Left kidney (tissue), 8 donors: ENCODE measurements at places on chromosomes 6 and 20.
A peak's percentile ranks its signal among the peaks of the same experiment; 100 is the strongest.

GRCh38 chr20:1803932-1804501, 91.2 kb upstream of the SIRPA start:
- no peak for DNase-seq

DNA sequence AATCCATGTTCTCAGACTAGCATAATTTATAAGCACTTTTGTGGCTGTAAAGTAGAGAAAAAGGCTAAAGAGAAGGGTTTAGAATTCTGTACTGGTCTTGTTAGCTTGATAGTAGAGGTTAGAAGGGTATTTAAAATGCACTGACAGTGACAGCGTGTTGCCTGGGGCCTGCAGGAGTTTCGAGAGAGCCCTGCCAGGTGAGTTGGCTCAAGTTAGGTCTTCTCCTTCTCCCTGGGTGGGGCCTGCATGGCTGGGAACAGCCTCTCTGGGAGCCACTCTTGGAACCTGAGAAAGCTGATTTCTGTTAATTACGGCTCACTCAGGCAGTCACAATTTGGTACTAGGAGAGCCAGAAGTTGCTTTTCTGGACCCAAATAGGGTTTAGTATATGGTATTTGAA, 103.7 kb downstream of the ARID1B start:
- DNase-seq = no peak

GRCh38 chr20:10639737-10640556, 33.9 kb downstream of the JAG1 start:
- no peak for DNase-seq

- no peak for DNase-seq
These were observed 205.0 kb upstream of the PREP start for GRCh38 chr6:105607636-105608621.

DNA sequence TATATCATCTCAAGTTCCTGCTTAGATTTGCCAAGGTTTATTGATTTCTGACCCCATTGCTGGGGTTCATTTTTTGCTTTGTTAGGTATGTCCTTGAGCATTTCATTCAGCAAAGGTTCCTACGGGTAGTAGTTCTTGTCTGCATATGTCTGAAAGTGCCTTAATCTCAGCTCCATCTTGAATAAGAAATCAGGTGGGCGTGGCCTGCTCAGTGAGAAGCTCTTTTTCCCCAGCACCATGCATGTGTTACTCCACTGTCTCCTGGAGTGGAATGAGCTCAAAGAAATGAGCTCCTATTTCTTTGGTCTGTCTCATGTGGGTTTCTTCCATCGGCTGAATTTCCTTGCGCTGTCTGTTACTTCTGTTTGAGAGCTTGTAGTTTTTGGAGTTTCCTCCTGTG, 201.9 kb downstream of the QKI start:
- DNase-seq = no peak

DNA sequence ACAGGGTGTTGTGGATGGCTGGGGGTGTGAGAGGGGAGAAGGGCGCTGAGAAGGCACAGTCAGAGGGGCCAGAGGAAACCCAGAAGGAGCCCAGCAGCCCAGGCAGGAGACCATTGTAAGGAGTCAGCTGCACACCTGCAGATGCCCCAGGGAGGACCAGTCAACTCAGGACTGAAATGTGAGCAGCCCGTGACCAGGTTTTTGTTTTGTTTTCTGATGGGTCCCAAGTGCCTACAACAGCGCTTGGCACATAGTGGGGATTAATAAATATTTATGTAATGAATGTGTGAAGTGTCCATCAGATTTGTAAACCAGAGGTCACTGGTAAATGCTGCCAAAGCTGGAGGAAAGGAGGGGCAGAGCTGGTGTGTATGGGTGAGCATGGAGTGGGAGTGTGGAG, 30.2 kb downstream of the TRAM2 start:
- DNase-seq = no peak

GRCh38 chr6:36484736-36485135, 41.9 kb downstream of the KCTD20 start:
- DNase-seq = no peak

DNA sequence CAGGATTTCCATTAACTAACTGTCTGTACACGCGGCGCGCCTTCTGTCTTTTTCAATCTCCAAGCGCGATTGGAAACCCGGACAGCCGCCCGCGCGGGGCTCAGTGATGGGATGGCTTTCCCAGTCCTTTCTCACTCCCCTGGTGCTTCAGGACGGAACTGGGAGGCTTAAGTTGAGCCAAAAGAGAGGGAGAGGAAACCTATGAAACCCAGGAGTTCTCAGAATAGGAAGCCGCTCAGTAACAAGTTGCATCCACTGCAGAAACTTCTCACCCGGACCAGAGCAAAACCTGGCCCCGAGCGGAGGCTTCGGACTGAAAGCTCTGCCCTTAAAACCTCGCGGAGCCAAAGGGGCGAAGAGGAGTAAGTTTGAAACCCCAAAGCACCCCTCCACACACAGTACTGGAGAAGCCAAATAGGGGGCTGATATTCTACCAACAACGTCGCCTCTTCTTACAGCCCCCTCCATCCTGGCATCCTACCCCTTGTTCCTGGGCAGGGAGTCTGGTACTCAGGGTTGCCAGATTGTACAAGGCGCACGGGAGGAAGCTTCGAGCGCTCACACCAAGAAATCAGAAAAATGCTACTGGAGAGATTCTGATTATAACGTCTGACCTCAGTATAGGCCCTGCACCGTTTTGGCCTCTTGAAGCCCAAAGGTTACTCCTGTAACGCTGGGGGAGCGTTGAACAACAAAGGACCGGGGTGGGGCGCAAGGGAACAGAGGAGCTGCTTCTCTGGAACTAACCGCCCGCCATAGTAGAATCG, 906 bp upstream of the COL12A1 start:
- no peak for DNase-seq

- DNase-seq = no peak
These were observed 593.4 kb downstream of the EYS start for GRCh38 chr6:65113581-65113980.

GRCh38 chr6:157143890-157144798, 179.2 kb downstream of the TMEM242 start:
- no peak for DNase-seq

DNA sequence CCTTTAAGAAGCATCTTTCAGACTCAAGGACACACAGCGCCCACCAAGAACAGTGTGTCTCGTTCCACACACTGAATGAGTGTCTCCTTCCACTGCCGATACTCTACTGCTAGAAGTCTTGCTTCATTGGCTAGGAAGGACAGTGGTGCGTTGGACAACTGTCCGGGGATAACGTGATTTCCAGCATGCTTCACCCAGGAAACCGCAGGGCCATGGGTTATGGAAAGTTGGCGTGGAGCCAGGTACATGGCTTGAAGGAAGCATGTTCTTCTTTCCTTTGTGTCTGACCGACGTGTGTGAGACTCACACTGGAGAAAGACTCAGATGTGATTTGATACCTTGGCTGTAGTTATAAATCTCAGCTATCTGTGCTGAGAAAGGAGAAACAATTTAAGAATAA, 73.2 kb downstream of the SMOC2 start:
- no peak for DNase-seq

DNA sequence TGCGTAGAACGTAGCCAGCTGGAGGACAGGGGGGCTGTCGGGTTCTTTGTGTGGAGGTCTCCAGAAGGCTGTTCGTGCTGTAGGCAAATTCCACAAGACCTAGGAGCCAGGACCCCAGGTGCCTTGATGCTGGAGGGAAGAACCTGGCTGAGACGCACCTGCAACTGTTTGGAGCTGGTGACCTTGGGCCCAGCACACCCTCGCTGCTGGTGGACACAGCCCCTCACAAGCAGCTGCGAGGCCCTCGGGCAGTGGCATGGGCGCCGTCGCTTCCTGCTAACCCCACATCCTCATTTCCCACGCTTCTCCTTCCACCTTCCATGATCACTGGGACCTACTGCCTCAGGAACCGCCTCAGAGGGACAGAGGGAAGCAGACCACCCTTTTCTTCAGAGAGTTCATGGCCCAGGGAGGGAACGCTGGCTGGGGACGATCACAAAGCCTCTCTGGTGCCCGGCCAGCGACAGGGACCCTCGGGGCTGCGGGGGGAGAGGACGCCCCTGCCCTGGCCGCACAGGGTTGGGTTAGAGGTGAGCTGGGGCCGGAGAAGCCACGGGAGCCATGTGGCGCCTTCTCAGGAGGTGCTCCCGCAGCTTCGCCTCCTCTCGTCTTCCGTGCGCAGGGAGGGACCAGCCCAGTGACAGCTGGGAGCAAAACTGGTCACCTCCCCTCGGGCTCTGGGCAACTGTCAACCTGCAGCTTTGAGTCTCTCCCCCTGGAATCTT, 18.4 kb downstream of the DLL1 start:
- no peak for DNase-seq

- no peak for DNase-seq
These were observed 135.7 kb downstream of the SYNDIG1 start for GRCh38 chr20:24604966-24605665.

DNA sequence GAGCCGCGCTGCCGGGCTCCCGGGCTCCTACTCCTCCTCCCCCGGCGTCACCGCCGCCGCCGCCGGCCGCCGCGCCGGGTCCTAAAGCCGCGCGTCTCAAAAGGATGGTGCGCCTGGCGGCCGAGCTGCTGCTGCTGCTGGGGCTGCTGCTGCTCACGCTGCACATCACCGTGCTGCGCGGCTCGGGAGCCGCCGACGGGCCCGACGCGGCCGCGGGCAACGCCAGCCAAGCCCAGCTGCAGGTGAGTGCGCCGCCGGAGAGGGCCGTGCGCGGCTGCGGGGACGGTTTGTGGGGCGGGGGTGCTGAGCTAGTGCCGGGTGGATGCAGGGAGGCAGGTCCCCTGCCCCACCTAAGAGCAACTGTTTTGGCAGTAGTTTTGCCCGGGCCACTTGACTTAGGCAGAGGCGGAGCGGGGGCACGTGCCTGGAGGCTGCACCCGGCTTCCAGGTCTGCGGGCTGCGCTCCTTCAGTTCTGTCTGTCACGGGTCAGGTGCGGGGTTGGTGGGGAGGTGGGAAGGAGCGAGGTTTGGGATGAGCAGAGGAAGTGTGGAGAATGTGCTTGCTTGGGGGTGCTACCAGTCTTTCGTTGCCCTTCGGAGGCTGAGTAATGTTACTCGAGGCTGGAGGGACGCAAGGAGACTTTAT, 722 bp downstream of the ISM1 start:
- peak; percentile 59 for DNase-seq

DNA sequence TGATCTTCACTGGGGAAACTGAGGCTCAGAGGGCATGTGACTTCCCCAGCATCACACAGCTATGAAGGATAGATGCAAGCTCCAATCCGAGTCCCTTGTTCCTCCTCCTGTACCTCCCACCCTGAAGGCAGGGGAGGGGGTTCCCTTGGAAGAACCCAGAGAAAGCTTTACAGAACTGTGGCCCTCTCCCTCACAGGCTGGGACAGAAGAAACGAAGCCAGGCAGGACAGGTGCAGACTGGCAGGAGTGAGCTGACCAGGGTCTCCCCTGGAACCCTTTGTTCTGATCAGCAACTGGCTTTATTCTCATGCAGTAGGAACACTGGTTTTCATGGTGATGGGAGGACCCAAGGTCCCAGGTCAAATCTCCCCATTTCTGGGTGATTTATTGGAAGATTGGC, 90.2 kb downstream of the TMEM242 start:
- DNase-seq = no peak

- DNase-seq = no peak
These were observed 293.4 kb downstream of the TBC1D32 start for GRCh38 chr6:121040831-121041230.

GRCh38 chr6:127824061-127824460, 76.8 kb downstream of the THEMIS start:
- no peak for DNase-seq

DNA sequence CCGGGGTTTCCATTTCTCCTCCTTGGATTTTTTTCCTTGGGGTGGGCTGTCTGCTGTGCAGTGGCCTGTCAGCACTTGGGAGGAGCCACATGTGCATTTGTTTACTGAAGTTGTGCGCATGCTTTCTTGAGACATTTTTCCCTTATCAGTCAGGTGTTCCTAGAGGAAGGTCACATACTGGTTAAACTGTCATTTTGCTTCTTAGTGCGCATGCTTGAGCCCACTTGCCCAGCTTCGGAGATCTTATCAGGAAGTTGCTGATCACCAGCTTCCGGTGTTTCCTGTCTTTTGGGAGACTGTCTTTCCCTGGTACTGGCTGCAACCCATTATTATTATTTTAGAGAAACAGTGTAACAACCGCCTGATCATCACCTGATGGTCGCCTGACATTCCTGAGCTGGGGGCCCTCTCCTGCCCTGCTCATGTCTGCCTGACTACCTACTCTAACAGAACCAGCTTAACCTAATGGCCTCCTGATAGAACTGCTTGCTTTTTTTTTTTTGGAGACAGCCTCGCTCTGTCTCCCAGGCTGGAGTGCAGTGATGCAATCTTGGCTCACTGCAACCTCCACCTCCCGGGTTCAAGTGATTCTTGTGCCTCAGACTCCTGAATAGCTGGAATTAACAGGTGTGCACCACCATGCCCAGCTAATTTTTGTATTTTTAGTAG, 378 bp upstream of the ERVFRD-1 start:
- DNase-seq = no peak

- no peak for DNase-seq
These were observed 273.0 kb downstream of the PKHD1 start for GRCh38 chr6:51814418-51814817.

DNA sequence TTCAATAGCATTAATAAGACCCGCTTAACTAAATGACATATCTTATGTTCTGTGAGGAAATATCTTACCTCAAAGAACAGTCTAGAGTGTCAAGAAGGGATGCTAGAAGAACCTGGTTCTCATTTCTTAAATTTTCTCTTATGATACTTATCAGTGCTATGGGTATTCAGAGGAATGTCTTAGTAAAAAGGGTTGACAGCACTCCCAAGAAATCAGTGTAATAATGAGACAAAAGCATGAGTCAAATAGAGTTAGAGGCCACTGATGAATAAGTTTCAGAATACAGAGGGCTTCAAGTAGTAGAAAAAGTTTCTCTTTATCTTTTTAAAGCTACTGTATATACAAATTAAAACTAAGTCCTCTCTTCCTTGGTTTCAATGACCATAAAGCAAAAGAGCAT, 242.8 kb downstream of the GJA1 start:
- DNase-seq = no peak

- DNase-seq = peak; percentile 88
These were observed at the start of gene BMP6 for GRCh38 chr6:7725849-7726415. Gene BMP6 (plus strand): TSS chr6:7726099. CDS start chr6:7726956, 857 bp downstream.

DNA sequence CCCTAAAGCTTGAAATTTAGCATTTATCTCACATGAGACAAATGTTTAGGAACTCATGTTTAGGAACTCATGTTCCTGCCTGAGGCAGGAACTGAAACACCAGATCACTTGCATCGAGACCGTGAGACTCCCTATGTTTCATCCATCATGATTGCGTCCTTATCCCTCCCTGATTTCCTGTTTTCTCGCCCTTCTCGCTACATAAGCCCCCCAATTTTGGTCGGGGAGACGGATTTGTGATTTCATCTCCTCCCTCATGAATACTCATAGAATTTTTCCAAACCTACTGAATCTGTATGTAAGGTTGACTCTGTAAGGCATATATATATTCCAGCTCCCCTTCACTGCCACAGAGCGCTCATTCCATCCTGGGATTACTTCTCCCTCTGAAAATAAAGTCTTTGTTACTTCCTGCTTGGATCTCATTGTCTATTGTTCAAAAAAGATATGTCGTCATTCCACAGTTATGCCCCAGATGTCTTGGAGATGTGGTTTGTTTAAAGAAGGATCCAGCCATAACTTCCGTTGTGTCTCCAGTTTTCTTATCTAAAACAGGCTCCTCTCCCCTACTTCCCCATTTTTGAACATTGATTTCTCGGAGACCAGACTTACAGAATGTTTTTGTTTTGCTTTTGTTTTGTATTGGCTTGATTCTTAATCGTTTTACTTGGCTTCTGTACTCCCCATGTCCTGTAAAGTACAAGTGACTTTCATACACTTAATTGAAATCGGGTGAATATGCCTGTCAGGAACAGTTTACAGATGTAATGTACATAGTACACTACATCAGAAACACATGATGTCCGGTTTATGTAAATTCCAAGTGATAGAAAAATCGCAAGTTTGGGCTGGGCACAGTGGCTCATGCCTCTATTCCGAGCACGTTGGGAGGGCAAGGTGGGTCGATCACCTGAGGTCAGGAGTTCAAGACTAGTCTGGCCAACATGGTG, 118.7 kb downstream of the HFE start:
- DNase-seq = no peak
